Stimulated activated CD8-positive, alpha-beta memory T cell treated with anti-CD3 and anti-CD28 coated beads, Interleukin-7, amount 100 ng/mL, for 1 hour (primary cell): ENCODE measurements at places on chromosomes 7 and 10.

DNA sequence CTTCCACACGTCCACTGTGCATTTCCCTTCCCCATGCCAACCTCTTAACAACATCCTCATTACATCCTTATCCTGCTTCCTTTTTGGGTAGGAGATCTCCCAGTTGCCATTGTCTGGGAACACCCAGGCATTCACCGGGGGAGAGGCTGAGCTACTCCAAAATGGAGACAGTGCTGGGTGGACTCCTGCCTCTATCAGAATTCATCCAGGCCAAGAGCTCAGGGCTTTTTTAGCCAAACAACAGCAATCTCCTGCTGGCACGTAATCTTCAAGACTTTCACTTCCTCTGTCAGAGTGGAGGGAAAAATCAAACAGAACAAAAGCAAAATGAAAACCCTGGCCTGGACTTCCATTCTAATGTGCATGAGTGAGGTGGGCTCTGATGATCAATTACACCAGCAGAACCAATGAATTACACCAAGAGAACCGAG, 245.0 kb downstream of the PRPF18 start:
- DNase-seq, result no peak

GRCh38 chr7:48741545-48741944, 182.8 kb upstream of the CDC14C start:
- DNase-seq, result no peak

- DNase-seq, result no peak
Observed at GRCh38 chr7:33339074-33339790, 209.9 kb downstream of the BBS9 start.

- DNase-seq, result no peak
Observed at GRCh38 chr10:95756041-95756761, at the start of gene ENTPD1. TSS of gene ENTPD1 (plus strand) at chr10:95756163. CDS start at chr10:95756240, 77 bp downstream.

DNA sequence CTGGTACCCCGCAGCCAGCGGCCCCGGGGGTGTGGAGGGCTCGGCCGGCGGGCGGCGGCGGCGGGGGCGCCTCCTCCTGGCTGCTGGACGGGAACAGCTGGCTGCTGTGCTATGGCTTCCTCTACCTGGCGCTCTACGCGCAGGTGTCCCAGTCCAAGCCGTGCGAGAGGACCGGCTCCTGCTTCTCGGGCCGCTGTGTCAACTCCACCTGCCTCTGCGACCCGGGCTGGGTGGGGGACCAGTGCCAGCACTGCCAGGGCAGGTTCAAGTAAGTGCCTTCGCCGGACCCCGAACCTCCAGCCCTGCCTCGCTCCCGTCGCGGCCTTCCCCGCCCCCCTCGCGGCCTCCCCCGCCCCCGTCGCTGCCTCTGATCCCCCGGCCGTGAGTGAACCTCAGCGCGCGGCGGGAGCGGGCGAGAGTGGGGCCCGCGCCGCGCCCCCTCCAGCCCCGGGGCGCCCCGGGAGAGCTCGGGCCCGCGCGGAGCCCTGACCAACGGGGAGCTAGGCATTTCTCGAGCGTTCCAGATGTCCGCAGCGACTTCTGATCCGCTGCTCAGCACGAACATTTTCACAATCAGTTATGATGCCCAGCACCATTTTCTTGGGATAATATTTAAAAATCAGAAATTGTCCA, 727 bp downstream of the ATRNL1 start:
- DNase-seq, result no peak

DNA sequence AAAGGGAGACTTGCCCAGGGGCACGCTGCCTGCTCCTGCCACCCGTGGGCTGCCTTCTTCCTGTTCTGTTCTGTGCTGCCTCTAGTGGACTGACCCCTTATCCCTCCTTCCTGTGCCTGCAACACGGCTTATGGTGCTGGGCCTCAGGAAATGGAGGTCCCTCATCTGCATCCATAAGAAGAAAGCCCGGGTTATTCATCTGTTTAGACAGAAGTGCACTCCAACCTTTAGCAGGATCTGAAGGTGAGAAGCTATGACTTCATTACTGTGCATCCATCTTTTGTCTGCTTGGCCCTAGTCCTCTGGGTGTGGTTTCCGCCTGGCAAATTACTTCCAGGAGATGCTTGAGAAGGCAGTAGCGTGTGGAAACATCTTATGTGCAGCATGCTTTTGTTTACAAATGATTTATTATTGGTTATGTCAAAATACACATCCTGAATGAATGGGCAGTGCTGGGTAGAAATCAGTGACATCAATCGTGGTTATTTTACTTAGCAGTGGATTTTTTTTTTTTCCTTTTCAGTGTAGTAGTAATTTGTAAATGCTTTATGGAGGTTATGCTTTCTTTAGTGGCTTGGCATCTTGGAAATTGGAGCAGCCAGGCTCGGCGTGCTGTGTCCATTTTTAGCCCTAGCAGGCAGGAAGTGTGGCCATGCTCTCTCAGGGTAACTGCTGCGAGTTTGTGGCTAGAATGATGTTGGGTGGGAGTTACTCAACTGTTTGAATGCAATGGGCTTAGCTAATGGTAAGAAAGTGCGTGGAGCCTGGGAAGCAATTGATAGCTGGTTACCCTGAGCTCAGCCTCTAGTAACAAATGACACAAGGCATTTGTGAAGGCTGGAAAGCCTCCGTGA, 12.7 kb downstream of the PTPRE start:
- DNase-seq, result no peak

GRCh38 chr7:102284399-102284798, 2.3 kb upstream of the SH2B2 start:
- DNase-seq, result no peak

DNA sequence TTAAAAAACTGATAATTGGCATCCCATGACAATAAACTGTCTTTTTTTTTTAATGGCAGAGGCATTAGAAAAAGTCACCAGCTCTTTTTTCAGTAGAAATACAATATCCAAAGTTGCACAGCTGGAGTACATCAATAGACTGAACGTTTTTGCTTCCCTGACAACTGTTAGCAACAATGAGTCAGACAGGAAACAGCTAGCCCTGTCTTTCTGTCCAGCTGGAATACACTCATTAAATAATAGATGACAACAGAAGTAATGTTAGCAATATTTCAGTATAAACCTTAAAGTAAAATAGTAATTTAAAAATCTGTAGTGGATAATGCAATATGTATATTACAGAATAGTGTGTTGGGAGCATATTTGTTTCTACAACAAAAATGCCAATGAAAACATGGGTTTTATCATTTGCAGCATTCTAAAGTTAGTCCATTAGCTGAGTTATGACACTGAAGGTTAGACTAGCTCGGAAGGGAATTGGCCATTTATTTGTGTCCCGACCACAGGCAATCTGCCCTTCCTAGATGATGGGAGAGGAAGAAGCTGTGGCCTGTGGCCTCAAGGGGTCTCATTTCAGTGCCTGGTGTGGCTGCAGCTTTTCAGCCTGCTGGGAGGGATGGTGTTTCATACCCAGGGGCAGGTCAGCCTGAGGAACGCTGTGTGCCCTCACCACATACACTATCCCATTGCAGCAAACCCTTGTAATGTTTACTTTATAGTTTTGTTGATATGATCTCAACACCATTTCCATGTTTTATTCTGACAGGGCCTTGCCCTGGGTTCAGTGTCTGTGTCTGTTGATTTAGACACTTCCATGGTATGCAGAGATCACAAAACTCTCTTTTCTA, 173.3 kb downstream of the SLC16A9 start:
- no peak for DNase-seq

DNA sequence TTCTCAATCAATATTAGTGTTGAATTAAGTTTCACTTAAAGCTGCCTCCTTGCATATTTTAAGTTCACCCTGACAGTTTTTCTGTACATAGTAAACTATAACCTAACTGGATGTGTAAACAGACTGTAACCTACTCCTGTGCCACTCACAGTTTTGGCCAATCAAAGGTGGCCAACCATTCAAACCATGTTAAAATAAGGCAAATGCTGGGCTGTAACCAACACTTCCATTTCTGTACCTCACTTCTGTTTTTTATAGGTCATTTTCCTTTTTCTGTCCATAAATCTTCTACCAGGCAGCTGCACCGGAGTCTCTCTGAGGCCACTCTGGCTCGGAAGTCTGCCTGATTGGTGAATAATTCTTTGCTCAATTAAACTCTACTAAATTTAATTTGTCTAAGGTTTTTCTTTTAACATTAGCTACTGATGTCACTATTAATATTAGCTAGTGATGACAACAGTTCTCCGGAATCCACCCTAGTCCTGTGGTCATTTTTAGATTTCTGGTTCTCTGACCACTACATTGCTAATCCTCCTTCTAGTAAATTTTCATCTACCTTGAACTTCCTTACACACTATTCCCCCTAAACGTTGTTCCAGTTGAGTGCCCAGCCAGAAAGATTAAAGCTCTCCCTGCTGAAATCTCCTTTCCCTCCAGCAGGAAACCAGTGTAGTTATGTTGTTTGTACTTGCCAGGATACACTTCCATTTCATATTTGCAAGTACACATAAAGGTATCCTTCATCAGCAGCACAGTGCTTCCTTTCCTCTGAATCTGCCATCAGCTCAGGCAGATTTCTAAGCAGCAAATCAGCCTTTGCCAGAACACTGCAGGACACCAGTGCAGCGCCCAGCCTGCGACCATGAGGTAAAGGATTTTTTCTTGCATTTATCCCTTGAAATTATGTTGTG, 18.6 kb upstream of the IFIT2 start:
- no peak for DNase-seq

- peak; percentile 9 for DNase-seq
Observed at GRCh38 chr7:38932509-38933168, 23.6 kb upstream of the VPS41 start.

- no peak for DNase-seq
Observed at GRCh38 chr7:156927571-156928405, 21.7 kb upstream of the NOM1 start.

DNA sequence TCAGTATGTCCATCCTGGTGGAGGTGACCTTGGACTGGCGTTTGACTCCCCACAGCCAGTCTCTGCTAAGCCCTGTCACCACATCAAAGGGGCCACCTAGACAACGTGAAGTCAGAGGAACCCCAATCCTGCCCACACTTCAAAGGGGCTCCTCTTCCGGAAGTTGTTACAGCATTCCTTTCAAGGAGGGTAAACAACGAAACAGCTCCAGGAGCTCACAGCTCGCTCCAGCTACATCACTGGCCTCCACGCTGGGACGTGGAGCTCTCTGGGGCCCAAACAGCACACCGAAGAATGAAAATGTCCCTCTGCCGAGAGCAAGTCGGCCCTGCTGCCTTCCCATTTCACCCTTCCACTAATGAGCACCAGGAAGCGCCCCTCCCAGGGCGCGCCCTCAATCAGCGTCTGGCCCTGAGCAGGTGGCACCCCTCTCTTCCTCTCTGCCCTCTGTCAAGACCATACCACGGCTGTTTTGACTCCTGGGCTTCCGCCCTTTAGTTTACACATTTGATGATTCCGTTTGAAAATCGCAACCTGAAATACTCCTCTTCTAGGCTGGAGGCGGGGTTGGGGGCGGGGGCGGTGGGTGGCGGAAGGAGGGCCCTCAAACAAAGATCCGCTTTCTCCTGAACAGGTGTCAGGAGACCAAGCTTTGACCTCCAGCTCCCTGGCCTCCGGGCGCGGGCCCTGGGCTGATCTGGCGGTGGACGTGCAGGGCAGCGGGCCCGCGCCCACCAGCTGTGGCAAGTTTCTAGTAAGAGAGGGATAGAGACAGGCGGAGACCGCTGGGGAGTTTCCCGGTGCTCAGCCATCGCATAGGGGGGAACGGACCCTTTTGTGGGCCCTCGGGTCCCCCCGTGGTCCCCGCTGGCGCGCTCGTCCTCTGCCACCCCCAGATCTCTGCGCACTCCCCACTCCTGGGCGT, 53.1 kb upstream of the KDM7A start:
- DNase-seq, result peak; percentile 38

- DNase-seq, result no peak
Observed at GRCh38 chr10:69107699-69108098, 16.3 kb upstream of the VPS26A start.

GRCh38 chr7:75944507-75944906, 29.6 kb downstream of the POR start:
- no peak for DNase-seq

GRCh38 chr7:77456696-77457095, 40.5 kb upstream of the GSAP start:
- no peak for DNase-seq

DNA sequence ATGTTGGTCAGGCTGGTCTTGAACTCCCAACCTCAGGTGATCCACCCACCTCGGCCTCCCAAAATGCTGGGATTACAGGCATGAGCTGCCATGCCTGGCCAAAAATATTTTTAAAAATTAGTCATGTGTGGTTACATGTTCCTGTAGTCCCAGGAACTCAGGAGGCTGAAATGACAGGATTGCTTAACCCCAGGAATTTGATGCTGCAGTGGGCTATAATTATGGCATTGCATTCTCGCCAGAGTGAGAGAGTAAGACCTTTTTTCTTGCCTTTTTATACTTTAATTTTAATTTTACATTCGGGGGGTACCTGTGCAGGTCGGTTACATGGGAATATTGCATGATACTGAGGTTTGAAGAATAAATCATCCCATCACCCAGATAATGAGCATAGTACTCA, 86.6 kb upstream of the ZNF92 start:
- DNase-seq, result no peak

DNA sequence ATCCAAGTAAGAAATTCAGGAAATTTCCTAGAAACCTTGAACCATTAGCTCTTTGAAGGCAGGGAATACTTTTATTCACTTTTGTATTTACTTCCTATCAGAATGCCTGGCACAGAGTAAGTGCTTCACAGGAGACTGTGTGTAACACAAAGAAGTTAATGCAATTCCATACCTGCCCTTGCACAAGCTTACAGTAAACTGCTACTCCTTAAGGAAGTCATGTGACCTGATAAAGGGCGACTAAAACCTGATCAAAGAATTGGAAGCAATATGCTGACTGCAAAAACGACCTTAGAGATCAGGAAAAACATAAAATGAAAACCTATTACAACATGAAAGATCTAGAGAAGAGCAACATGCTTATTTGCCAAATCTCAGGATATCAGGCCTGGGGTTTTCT, 178.2 kb upstream of the HPS1 start:
- no peak for DNase-seq

DNA sequence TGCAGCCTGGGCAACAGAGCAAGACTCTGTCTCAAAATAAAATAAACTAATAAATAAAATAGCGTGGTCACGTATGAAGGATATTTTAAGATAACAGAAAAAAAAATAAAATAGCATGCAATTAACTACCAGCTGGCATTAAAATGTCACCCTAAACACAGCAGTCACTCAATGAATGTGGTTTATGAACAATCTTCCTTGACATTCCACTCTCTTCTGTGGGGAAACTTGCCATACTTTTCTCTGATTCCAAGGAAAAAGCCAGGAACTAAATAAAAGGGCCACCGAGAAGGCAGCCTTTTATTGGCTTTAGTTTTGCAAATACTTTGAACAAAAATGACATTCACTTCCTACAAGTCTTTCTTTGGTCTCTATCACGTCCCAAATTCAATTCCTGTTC, 266.6 kb downstream of the PARD3 start:
- no peak for DNase-seq

GRCh38 chr10:75513292-75513885, 82.0 kb downstream of the LRMDA start:
- DNase-seq, result no peak
